GM12892 (cell line): ENCODE measurements at places on chromosomes 4 and X.

GRCh38 chrX:19702856-19703255, 184.5 kb downstream of the SH3KBP1 start:
- DNase-seq, result no peak

DNA sequence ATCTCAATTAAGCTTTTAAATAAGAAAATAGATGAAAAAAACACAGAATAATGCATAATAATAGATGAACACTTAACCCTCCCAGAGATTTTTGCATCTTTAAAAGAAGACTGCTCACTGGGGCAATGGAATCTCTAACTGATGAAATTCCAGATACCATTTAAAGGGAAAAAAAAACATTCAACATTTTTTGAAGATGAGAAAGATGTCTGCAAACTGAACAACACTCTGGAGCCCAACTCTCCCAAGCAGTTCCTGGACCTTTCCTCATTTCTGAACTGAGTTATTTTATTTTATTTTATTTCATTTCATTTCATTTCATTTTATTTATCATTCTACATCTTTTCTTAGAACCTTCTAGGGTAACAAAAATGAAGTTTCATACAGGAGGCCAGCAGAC, 90.7 kb downstream of the CORIN start:
- DNase-seq, result no peak

GRCh38 chr4:51958199-51958968, 61.8 kb downstream of the LRRC66 start:
- DNase-seq, result no peak

GRCh38 chrX:67697452-67697851, 153.6 kb downstream of the AR start:
- DNase-seq, result no peak

- no peak for DNase-seq
These were observed 15.1 kb upstream of the PRSS12 start for GRCh38 chr4:118367872-118368271.

- DNase-seq, result no peak
These were observed 376.7 kb downstream of the GPM6A start for GRCh38 chr4:175435381-175435783.

- no peak for DNase-seq
These were observed 309.9 kb downstream of the DHX15 start for GRCh38 chr4:24274381-24274941.

DNA sequence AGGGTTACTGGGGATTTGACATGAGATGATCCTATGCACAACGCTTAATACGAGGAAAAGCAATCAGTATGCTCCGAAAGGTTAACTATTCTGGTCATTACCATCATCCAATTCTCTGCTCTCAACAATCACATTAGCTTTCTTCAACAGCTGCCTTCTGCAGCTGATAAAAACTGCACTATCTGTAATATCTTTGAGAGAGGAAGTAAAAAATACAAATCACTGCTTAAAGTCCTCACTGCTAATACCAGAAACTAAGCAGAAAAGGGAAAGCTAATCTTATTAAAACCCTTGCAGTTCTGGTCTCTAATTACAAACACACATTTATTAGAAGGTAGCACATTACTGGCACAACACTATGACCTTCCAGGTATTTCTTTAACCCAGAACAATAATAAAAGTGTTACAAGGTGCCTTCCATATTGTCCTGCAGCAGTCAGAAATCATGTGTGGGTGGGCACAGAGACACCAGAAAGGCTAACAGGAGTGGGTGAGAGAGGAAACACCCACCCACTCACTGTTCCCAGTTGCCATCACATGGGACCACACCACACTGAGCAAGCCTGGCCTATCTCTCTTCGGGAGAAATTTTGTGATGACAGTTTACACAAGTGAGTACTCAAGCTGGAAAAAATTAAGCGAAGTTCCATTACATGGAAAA, 71.0 kb downstream of the RELL1 start:
- no peak for DNase-seq

DNA sequence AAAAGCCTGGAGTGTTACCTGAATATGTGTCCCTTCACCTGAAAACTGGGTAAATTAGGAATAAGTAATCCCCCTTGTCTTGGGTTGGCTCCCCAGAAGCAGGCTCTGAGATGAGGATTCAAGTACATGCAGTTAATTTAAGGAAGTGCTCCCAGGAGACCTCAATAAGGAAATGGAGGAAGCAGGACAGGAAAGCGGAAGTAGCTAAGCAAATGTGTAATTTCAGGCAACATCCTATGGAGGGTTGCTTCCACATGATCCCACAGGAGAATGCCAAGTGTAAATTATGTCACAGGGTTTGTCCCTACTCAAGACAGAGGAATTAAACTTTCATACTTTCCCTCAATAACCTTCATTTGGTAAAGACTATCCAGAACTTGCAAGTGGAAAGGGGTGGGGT, 48.1 kb upstream of the ARHGEF6 start:
- DNase-seq, result no peak

DNA sequence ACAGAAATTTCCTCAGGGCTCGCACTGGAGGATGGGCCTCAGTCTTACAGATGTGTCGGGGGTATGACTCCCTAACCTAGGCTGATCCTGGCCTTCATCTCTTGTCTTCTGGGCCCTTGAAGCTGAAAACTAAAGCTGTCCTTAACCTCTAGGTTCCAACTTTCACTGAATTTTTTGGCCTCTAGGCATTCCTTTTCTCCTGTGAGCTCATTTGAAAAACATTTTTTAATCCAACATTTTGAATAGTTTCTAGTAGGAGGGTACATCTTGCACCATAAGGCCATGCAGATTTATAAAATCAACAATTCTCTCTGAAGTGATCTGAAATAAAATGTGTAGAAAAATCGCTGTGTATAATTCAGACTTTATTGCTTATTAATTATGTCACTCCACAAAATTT, 19.7 kb downstream of the RWDD4 start:
- no peak for DNase-seq

GRCh38 chrX:119069762-119070161, 3.0 kb upstream of the CT47C1 start:
- DNase-seq, result no peak

- no peak for DNase-seq
These were observed 3.0 kb downstream of the GIMD1 start for GRCh38 chr4:106365613-106366012.

DNA sequence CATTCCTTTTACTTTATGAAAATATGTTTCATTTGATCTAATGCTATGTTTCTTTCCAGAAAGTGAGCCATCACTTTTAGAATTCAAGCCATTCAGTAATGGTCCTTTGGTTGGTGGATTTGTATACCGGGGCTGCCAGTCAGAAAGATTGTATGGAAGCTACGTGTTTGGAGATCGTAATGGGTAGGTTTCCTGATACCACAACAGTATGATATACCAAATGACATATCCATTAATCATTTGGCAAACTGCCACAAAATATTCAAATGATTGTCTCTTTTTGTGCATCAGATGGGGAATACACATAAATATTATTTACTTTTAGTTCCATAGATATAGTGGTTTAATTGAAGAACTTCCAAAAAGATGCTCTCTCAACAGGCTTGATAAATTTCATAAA, 68.2 kb downstream of the HHIP start:
- DNase-seq, result no peak

DNA sequence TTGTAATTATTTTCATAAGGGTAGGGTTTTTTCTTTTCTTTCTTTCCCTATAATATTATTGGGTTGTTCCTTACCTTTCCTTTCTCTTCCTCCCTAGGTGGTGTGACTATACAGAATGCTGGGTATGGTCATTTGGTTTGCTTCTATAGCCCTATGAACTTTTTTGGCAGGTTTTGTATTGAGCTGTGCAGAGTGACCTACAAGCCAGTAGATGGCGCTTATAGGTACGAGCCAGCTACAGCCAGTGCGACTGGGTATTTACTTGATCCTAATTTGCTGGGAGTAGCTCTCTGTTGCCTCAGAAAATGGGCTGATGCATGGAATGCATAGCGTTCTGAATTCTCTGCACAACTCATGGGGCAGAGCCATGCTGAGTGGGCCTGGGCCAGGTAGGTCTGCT, 423.3 kb downstream of the MAGEE1 start:
- no peak for DNase-seq

DNA sequence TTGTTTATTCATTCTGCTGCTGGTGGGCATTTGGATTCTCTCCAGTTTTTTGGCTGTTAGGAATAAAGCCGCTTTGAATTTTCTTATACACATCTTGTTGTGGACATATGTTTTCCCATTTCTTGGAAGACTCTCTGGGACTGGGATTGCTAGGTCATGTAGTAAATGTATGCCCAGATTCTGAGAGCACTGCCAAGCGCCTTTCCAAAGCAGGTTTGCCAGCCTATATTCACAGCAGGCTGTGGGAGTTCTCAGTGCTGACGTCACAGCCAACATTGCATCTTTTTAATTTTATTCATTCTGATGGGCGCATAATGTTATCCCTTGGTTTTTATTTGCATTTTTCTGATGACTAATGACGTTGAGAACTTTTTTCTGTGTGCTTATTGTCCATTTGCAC, 24.1 kb downstream of the TMEM271 start:
- no peak for DNase-seq

- DNase-seq, result no peak
These were observed 17.7 kb upstream of the AP1AR start for GRCh38 chr4:112213856-112214255.

- no peak for DNase-seq
These were observed 24.2 kb upstream of the AMELX start for GRCh38 chrX:11269006-11269405.

GRCh38 chr4:37795581-37796195, 30.8 kb upstream of the PGM2 start:
- DNase-seq, result no peak

DNA sequence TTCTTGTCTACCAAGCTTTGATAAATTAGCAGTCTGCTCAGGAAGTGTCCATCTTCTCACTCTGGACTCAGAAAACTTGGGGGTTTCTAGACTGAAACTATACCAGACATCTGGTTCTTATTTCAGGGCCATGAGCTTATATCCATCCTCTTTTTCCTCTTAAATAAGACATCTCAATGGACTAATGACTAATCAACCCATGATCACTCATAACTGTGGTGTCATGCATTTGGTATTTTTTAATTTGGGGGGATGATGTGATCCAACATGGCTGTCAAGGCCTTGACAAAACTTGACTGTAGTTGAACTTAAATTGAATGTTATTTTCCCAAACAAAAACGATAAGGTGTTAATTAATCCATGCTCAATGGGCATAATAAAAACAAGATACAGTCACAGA, 87.8 kb downstream of the GPRASP3 start:
- no peak for DNase-seq

GRCh38 chrX:72635930-72636329, 63.3 kb upstream of the HDAC8 start:
- no peak for DNase-seq

DNA sequence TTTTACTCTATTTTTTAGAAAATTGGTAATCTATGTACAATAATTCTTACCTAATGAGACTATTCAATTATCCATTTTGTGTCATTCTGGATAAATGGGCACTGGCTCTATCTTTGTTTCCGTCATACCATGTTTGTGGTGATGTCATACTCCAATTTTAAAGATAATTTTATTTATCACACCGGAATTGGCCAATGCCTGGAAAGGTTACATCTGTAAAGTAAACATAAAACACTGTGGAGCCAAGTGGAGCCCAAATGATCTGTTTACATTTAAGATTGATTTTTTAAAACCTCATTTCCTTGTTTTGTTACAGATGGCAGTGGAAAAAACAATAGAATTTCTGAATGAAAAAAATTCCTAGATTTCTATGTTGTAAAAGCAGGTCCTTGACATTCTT, 120.2 kb upstream of the GPRIN3 start:
- no peak for DNase-seq

DNA sequence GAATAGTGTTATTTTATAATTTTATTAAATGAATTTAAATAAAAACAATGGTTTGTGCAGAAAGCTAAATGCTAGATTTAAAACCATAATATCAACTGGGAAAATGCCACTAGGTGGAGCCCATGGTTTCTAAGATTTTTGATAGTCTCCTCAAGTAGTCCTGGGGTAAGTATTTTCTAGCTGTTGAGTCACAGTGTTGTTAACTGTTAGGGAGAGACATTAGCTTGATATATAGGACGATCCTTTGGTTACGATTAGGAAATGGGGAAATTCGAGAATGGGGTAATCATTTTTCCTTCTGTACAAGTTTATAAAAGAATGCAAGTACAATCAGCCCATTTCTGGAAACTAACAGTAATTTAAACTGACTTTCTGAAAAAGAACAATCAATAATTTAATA, 378.4 kb downstream of the ANKRD50 start:
- DNase-seq, result no peak

DNA sequence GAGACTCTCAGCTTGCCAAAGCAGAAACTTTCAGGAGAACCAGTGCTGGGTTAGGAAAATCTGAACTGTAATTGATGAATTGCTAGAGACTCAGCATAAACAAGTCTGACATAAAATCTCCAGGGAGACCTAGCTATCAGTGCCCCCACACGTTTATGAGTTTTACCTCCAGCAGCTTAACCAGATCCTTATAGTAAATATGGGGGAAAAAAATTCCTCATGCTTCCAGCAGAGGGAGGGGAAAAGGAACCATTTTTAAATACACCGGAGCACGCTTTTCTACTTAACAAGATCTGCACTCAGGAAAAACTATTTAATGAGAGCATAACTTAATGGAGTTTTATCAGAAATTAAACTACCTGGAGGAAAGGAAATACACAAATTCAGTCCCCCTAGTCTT, 1040.7 kb upstream of the INTU start:
- DNase-seq, result no peak

- no peak for DNase-seq
These were observed 275.2 kb downstream of the TENM3 start for GRCh38 chr4:182518421-182518820.

GRCh38 chr4:86755388-86755787, 93.8 kb downstream of the SLC10A6 start:
- no peak for DNase-seq

GRCh38 chr4:140252141-140252741, 98.3 kb upstream of the MAML3 start:
- no peak for DNase-seq

DNA sequence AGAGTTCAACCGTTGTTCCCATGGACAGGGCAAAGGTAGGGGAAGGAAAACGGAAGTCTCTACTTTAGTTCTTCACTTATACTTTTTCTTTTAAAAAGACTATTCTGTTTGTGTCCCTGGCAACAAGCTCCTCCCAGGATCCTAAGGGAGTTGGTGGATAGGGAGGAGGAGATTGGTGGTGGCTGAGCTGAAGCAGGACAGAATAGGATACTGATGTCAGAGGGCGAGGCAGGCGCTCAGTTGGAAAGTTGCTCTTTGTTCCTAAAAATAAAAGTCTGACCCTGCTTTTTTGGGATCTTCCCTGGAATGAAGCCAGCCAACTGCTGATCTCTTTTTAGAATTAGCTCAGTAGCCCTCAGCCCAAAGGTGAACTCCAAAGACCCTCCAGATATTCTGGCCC, 104.7 kb downstream of the MGST2 start:
- no peak for DNase-seq

DNA sequence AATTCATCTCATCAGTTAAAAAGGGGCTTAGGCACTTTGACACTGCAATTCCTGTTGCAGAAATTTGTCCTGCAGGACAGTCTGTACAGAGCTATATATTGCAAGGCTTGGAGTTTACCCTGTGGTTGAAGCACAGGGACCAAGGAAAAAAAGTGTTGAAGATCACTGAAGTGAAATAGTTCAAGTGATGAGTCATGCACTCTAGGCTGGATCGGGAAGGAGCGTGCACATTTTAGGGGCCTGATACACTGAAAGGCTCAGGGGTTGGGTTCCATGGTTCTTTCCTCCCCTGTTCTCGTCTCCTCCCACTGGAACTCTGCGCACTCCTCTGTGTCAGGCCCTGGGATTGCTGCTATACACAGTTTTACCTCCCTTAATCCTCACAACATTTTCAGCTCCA, 104.9 kb upstream of the ARMCX2 start:
- DNase-seq, result no peak
